ENCODE measurements at places on chromosomes 7 and 10.
A peak's percentile ranks its signal among the peaks of the same experiment; 100 is the strongest.

DNA sequence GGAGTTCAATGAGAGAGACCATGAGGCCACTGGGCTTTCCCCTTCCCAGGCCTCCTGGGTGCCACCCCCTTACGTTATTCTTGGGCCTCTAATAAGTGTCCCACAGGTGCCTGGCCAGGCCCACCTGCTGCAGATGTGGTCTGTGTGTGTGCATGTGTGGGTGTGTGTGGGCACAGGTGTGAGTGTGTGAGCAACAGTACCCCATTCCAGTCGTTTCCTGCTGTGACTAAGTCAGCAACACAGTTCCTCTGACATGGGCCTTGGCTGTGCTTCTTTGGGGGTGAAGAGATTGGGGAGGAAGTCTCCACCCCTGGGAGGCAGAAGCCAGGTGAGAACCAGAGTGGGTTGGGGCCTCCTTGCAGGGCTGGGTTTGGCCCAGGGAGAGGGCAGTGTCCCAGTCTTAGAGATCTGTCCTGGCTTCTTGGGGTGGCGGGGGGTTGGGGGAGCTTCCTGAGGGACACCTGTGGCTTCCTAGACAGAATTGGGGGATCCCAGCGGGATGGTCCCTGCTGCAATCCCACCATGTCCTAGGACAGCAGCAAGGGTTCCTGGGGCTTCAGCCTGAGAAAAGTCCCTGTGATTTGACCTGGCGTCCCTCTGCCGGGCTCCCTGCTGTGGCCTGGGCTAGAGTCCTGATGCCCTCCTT is 4.1 kb upstream of the PILRB start:
- DNase-seq: no peak

- DNase-seq: peak; percentile 27
Measured at GRCh38 chr7:78134256-78134655, 335.7 kb downstream of the PHTF2 start.

- no peak for DNase-seq
Measured at GRCh38 chr10:124213899-124214510, 120.6 kb upstream of the CHST15 start.

- no peak for DNase-seq
Measured at GRCh38 chr7:155584261-155584660, 37.9 kb upstream of the CNPY1 start.

- DNase-seq: no peak
Measured at GRCh38 chr7:151895008-151895630, 18.2 kb upstream of the PRKAG2 start.

- no peak for DNase-seq
Measured at GRCh38 chr10:124524991-124525653, 63.5 kb downstream of the LHPP start.

DNA sequence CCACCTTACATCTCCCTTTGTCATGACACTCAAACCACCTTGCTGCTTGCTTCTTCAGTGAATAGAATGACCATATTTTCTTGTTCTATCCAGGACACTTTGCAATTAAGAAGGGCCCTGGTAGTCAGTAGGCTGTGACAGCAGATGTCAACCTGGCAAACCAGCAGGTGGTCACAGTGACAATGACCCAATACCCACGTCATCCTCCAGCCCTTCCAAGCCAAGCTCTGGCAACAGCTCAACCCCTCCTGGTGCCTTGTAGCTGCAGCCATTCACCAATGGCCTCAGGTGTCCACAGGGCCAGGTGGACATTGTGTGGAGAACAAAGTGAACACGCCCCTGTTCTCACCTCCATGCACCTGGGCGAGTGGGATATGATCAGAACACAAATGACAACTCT is 87.6 kb upstream of the MACROH2A2 start:
- no peak for DNase-seq

- no peak for DNase-seq
Measured at GRCh38 chr10:17609523-17610079, 7.6 kb downstream of the HACD1 start.

Data from COR-L47 (cell line).